Fibroblast of skin of back (primary cell): ENCODE measurements at places on chromosomes 2 and 18.

DNA sequence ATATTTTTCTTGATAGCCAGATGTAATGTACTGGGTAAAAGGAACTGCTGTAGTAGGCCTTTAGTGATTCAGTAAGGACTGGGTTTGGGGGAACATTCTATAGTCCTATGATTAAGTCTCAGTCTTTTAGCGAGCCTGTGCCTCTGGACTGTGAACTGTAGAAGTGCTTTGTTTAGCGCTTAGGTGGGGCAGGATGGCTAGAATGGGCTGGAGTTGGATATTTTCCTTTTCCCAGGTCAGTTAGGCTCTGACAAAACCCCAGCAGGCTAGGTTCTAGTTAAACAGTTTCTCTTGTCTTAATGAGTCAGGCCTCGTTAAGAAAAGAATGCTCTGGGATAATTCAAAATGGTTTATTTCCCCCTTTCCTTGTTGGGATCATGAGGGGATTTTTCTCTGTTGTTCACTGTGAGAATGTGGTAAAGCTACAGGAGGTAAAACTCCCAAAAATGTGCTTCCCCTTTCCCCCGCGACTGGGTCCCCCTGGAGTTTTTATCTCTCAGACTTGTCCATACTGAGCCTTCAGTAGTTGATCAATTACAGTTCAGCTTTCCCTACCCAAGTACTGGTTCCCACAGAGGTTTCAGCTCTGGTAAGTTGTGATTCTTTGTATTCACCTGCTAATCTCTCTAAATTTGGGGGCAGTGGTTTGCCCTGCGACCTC lies 31.5 kb downstream of the EHBP1 start:
- DNase-seq = no peak

DNA sequence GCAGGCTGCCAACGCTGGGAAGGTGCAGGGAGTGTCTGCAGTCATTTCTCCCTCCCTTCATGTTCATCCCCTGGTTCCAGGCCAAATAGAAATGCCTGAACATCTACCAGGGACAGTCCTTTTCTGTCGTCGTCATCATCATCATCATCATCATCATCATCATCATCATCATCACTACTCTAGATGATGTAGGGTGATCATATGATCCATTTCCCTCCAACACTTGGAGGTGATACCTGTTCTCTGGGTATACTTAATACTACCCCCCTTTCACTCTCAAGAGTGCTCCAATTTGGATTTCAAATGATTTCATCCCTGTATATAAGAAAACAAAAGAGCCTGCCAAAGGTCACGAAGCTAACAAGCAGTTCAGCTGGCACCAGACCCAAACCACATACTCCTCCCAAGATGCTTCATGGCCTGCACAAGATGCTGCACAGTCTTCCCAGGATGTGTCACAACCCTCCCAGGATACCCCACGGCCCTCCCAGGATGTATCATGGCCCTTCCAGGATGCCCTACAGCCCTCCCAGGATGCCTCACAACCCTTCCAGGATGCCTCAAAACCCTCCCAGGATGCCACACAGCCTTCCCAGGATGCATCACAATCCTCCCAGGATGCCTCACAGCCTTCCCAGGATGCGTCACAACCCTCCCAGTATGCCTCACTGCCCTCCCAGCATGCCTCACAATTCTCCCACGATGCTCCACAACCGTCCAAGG lies 257.9 kb downstream of the DYSF start:
- peak; percentile 59 for DNase-seq

DNA sequence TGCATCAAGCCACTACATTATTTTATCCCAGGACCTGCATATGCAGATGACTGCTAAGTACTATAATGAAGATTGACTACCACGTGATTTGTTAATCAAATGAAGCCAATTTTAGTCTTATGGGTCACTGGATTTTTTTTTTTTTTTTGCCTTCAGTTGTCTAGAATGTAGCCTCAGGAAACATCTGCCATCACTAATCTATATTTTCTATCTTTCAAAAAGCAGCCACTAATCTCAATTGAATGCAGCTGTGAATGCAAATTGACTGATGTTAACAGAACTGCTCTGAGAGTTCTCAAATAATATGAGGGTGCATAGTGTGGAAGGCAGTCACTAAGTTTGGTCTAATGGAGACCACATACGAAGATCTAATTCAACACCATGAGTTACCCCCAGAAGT lies 106.3 kb downstream of the ABCA12 start:
- DNase-seq = no peak

GRCh38 chr2:234792621-234793022 lies 159.2 kb upstream of the SH3BP4 start:
- DNase-seq = peak; percentile 79

DNA sequence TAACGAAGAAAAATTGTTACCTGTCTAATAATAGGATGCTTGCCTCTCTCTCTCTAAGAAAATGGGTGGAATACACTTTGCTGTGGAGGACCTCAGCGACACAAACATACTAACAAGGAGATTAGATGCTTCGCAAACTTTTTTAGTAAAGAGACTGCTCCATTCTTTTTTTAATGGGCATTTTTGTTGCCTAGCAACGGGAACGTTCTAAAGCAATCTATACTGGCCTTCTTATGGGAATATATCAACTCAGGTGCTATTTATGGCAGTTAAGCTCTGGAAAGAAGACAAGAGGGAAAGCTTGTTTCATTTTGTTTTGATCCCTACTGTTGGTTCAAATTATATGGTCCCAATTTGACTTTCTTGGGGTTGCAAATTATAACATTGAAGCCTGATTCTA lies 86.8 kb upstream of the CBLN2 start:
- DNase-seq = no peak

GRCh38 chr18:70132999-70133398 lies 72.5 kb downstream of the RTTN start:
- peak; percentile 93 for DNase-seq

- no peak for DNase-seq
These were observed 18.0 kb upstream of the SERPINB11 start for GRCh38 chr18:63684718-63685117.

DNA sequence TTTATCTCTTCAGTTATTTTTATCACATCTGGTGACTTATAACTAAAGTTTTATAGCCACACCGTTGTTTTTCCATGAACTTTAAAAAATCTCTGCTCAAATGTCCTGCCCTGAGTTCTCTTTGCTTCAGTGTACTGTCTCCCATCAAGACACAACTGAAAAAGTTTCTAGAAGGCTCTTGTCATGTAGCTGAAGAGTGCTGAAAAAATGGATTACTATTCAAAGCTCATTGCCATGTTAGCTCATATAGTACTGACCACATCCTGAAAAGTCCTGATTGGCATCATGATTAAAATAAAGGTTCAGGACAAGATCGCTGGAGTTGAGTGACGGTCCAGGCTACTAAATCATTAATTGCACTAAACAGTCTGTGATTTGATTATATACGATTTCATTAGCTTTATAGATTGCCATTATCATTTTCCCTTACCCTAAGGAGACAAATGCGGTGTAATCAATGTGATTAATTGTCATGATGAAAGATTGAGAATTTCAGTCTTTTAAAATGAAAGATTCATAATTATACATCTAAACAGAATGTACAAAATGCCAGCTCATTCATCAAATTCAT lies 62.2 kb downstream of the MFSD6 start:
- DNase-seq = no peak

GRCh38 chr2:203849010-203849409 lies 18.6 kb upstream of the CTLA4 start:
- no peak for DNase-seq

- DNase-seq = no peak
These were observed 28.4 kb upstream of the C2orf69 start for GRCh38 chr2:199882667-199883066.

GRCh38 chr2:46029332-46029811 lies 267.8 kb upstream of the EPAS1 start:
- DNase-seq = peak; percentile 64

- DNase-seq = no peak
These were observed 258.0 kb downstream of the DPP10 start for GRCh38 chr2:114700440-114700839.

GRCh38 chr2:110871637-110872036 lies 139.3 kb downstream of the ACOXL start:
- DNase-seq = no peak

- DNase-seq = peak; percentile 62
These were observed 235.9 kb downstream of the SUCLG1 start for GRCh38 chr2:84223191-84223590.

- DNase-seq = no peak
These were observed 10.0 kb downstream of the ZNF24 start for GRCh38 chr18:35334212-35334611.

- peak; percentile 22 for DNase-seq
These were observed 369.7 kb downstream of the RAD51AP2 start for GRCh38 chr2:17148407-17149145.

DNA sequence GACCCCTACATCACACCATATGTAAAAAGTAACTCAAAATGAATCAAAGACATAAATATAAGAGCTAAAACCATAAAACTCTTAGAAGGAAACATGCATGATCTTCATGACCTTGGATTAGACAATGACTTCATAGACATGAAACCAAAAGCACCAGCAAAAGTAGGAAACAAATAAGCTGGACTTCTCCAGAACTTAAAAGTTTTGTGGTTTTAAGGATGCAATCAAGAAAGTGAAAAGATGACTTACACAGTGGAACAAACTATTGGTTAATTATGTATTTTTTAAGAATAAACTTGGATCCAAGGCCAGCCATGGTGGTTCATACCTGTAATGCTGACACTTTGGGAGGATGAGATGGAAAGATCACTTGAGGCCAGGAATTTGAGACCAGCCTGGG lies 150.2 kb downstream of the GALNT1 start:
- no peak for DNase-seq

DNA sequence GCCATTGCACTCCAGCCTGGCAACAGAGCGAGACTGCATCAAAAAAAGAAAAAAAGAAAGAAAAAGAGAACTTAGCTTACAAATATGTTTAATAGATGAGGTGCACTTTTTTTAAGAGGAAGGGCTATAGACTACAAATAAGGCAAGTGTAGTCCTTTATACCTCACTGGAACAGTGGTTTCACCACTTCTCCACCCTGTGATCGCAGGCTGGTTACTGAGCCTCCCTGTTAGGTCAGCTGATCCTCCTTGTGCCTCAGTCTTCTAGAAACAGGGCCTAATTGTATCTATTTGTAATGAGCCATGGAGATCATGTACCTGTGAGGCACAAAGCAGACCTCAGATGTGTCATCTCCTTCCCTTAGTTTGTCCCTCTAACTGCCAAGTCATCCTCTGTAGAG lies 4.5 kb downstream of the CXCR2 start:
- no peak for DNase-seq

- no peak for DNase-seq
These were observed 20.5 kb downstream of the RAB11FIP5 start for GRCh38 chr2:73092146-73092783.

DNA sequence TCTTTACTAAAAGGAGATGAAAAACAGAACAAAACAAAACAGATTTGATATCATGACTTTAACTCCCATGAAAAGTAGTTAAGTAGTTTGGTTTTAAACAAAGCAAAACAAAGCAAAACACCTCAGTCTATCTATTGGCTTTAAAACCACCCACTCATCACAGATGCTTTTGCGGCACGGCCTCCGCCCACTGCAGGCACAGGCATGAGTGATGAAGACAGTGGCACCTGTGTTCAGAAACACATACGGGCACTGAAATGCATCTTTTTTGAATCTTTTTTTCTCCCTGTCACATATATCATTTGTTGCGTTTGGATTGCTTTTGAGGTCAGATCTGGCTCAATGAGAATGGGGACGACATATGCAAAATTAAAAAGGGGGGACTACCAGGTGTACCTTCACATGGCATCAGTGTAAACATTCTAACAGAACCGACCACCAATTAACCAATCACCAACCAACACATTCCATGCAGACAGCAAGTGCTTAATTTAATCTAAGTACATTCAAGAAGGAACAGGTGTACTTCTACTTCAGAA lies 147.4 kb upstream of the REV1 start:
- no peak for DNase-seq
